Left renal pelvis (tissue), 4 donors: ENCODE measurements at places on chromosomes 4 and X.

- no peak for DNase-seq
Measured at GRCh38 chr4:93710101-93710846, 118.3 kb upstream of the ATOH1 start.

- DNase-seq: no peak
Measured at GRCh38 chr4:186204103-186204559, 12.8 kb downstream of the CYP4V2 start.

DNA sequence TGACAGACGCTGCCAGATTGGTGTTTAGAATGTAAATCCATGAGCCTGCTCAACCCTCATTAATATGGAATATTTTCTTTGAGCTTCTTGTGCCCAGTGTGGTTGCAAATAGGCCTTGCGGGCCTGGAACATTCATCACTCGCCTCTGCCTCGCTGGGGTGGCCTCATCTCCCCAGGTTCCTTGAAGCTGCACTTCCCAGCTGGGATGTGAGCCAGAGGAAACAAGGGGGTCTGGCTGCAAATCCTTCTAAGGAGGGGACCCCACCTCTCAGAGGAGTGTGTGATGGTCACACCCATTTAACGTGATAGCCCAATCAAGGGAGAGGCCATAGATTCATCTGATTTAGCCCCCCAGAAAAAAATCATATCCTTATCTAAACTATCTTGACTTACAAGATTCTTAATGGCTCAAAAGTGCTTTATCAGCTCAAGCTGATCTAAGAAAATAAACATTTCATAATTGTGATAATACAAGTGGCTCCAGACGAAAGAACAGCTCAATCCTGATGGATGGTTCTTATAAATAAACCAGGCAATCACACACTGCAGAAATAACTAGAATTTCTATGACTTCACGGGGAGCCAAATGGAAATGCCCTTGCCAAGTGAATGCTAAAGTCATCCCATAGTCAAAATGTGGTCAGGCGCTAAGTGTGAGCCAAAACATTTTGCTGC, 189.9 kb downstream of the PTTG2 start:
- DNase-seq: no peak

DNA sequence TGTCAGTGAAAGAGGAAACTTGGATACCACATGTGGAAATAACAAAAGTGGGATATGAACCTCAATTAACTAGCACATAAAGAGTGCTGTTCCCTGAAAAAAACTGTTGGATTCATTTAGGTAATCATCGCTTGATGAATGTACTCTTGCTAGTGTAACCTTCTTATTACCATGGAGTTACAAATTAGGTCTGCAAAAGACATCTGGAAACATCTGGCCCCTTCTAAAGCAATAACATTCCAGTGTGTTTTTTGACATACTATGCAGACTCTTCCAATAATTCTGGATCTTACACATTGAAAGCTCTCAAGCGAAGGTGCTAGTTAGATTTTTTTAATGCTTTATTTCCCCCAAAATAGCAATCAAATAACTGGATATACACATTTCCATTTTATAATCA, 134.6 kb downstream of the ATP10D start:
- no peak for DNase-seq

GRCh38 chr4:14916554-14917297, 85.6 kb upstream of the CPEB2 start:
- DNase-seq: no peak
